ENCODE measurements at places on chromosomes 7 and 10.

DNA sequence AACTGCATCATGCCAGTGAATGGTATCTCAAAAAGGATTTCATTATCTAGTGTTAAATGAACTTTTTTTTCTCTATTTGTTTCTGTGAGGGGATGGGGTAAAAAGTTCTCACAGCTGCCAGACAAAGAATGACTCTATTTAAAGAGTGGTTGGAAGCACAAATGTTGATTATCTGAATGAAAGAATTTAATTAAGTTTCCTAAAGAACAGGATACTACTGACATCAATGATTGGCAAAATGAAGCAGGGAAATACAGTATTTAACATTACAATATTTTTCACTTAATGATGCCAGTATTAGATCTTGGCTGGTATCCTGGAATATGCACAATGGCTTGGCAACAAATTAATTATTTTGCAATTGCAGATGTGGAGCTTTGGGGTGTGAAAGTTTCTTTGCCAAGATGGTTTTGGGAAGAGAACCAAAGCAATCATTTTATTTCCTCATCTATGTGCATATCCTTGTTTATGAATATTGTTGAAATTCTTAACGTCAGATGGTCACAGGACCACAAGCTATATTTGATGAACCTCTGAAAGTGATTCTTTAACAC lies 336.8 kb downstream of the ARL4A start:
- no peak for DNase-seq

DNA sequence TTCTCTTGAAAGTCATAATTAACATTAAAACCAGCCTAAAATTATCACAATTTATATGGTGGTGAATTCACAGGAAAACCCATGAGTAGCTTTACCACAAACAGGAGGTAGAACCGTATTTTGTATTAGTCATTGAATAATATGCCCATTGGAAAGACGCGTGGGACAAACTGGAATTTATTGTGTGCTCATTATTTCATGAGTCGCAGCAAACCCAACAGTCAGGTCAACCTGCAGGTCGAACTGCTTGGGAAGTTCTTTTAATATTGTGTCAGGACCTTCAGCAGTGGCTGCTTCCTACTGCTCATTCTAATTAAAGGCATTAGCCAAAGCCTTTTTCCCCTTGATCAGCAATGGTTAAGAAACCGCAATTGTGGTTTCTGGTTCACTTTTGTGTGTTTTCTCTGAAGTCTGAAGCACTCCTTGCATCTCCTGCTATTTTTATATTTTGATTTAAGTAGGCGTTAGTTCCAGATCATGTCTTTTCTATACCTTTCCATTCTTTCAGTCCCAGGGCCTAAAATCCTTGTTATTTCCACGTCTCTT lies 100.1 kb downstream of the RAB11FIP2 start:
- peak; percentile 51 for DNase-seq

DNA sequence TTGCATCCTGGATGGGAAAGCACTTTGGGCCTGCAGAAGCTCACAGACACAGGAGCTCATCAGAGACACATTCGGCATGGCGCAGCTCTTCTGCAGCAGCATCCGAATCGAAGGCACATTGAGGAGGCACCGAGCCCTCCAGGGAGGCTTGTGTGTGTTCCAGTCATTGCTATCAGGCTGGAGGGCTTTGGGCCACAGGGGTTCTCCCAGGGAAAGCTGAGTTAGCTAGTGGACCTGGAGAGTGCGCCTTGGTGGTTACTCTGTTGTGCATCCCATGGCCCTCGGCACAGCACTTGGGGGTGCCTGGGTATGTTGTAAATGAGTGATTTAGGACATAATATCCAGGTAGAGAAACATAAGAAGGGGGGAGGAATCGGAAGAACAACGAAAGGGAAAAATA lies 388.7 kb upstream of the RNF32 start:
- no peak for DNase-seq

GRCh38 chr10:14235566-14236195 lies 95.0 kb downstream of the FRMD4A start:
- no peak for DNase-seq

DNA sequence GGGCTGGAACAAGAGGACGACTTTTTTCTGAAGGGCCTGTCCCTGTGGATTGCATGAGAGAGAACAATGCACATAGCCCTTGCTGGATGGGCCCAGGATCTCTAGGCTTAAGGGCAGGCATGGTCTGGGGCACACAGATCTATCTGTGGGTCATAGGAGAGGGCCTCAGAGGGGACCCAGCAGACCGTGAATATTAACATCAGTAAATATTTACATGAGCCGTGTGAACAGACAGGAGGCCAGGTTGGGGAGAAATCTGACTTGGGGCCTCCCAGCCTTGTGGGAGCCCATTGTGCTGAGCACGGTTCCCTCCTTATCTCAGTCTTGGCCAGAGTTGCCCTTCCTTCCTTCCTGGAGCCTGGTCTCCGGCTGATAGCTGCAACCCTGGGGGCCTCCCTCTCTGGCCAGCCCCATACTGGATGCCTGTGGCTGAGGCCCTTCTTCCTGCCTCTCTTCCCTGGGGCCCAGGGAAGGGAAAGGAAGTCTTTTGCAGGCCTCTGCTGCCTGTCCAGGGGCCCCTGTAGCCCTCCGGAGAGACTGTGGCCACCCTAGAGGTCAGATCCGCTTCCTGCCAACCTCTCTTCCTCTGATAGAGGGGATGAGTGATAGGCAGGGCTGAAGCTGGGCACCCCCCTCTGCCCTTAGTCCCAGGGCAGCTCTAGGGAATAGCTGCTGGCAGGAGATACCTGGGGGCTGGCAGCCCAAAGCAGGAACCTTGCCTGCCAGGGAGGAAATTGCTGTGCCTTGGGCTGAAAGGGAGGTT lies 44.5 kb upstream of the TRIM8 start:
- DNase-seq = no peak

- no peak for DNase-seq
These were observed 758 bp downstream of the TMEM168 start for GRCh38 chr7:112789453-112789816.

- no peak for DNase-seq
These were observed 53.3 kb downstream of the P4HA1 start for GRCh38 chr10:73043319-73043718.

DNA sequence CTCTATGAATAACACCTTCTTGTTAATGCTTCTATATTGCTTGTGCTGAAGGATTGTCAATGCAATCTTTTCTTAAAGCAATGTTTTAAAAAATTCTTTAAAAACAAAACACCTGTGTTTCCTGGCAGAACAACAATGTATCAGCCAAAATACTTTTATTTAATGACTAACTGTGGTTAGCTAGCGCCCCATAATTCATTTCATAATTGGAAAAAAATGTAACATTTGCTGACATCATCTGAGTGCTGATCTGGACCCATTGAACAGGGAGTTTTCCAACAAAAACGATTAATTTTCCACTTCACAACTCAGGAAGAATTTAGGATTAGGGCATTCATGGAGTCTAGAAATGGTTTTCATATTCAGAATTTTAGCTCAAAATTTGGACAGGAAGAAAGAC lies 137.6 kb upstream of the CDK6 start:
- DNase-seq = no peak

- no peak for DNase-seq
These were observed 531.6 kb upstream of the IGFBP3 start for GRCh38 chr7:46452561-46453135.

- no peak for DNase-seq
These were observed 144.1 kb downstream of the EMX2 start for GRCh38 chr10:117686606-117687005.

DNA sequence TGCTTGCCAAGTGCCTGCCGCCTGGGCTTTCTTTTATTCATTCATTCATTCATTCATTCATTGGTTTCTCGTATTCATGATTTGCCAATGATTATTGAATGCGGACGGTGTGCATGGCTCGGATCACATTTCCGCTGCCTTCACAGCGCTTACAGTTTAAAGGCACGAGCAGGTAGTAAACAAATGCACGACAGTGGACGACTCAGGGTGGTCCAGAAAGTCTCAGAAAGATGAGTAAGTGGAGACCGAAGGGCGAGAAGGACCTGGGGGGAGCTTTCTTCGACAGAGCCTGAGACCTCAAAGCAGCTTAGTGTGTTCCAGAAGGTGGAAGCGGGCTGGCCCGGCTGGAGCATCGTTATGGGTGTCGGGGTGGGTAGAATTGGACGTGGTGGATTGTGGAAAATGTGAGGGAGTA lies 506 bp downstream of the MCM10 start:
- DNase-seq = peak; percentile 17

DNA sequence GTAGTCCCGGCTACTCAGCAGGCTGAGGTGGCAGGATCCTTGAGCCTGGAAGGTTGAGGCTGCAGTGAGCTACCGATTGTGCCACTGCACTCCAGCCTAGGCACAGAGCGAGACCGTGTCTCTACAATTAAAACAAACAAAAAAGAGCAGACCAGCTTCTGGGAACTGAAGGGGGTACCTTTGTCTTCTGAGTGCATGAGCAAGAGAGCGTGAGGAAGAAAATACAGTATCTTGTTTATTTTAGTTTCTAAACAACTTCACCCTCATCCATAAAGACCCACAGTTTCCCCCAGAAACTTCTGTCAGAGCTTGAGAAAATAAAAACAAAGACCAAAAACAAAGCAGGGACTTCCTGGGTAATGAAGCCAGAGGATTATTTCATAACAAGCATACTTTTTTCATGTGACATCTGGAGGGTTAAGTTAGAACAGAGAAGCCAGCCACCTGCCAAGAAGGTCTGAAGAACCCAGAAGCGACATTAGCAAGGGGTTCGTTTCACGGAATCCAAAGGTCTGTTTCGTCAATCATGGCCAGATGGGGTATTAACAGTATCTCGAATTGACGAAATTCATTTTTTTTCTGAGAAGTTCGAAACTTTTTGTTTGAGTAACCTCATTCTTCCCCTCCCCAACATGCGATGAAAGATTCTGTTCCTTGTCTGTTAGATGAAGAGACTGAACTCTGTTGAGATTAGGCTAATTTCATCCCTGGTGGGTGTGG lies 10.2 kb upstream of the IL2RA start:
- no peak for DNase-seq
